Naive thymus-derived CD4-positive, alpha-beta T cell (primary cell): ENCODE measurements at places on chromosomes 2 and 18.

- no peak for DNase-seq
These were observed 57.6 kb upstream of the REL start for GRCh38 chr2:60823694-60824305.

GRCh38 chr2:152231446-152231845 lies 55.9 kb upstream of the STAM2 start:
- DNase-seq: no peak

- DNase-seq: no peak
These were observed 7.4 kb downstream of the DYSF start for GRCh38 chr2:71460595-71461303.

GRCh38 chr2:112701052-112701451 lies 19.8 kb upstream of the NT5DC4 start:
- DNase-seq: no peak

DNA sequence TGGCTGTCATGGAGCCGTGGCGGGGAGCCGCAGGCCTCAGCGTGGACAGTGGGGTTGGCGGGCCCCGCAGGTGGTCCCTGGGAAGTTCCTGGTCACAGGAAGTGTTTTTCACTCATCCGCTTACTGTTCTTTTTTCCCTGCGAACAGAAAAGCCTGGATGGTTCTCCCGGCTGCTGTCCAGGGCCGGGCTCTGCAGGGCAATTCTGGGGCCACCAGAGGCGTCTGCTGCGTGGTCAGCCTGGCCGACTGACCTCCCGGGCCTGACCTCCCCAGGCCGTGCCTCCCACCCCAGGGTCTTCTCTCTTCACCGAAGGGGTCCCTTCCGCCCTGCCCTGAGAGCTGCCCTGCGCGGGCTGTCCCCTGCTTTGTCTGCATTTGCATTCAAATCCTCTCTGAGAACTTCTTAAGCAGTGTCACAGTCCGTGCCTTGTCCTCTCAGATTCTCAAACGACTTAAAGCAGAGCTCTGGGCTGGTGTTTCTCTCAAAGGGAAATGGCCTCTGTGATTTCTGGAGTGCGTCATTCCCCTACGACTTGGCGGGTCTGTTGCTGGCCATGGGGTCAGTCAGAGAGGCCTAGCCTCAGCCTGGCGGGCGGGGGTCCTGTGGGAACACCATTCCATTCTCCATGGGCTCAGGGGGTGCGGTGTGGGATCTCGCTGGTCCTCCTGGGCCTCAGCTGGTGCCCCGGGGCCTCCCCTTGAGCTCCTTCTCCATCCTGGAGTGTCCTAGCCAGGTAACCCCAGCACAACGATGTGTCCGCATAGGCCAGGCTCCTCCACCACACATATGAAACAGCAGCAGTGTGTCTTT lies 38.3 kb downstream of the KLHL29 start:
- no peak for DNase-seq

DNA sequence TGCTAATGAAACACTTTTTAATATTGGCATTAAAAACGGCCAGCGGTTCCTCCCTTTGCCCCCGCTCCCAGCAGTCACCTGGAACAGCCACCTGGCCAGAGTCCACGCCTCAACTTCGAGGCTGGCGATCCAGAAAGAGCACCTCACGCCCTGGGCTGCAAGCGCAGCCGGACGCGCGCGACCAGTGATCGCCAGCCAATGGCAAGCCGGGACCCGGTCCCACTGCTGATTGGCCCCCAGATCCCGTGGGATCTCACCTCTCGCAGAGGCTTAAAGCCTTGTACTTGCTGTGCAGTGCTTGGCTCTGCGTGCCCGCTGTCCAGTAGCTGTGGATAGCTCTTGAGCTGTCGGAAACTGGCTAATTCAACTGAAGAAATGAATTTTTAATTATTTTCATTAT lies 4.1 kb upstream of the RBM45 start:
- DNase-seq: no peak

GRCh38 chr2:123364243-123364896 lies 660.7 kb upstream of the CNTNAP5 start:
- DNase-seq: no peak

GRCh38 chr2:153235516-153235915 lies 243.0 kb downstream of the RPRM start:
- DNase-seq: no peak

DNA sequence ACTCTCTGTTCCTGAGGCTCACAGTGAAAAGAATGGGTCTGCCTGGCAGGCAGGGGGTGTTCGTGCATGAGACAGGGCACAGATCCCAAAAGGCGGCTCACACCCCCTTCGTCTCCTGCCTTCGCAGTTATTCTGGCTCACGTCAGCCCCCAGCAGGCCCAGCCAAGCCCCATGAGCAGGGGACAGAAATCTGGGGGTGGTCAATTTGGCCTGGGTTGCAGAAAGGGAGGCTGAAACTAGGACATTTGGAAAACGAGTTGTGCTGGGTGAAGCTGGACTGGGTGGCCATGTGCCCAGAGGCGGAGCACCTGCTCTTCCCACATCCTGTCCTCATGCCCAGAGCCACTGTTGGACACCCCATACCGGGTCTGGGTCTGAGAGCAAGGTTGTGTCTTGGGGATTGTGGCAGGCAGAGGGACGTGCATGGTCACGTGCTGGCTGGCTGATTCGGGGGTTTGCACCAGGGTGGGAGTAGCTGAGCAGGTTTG lies 99.0 kb upstream of the MCFD2 start:
- DNase-seq: no peak
